GM19239 (cell line): ENCODE measurements at places on chromosomes 12 and 14.

- no peak for DNase-seq
These were observed 911 bp upstream of the SCNN1A start for GRCh38 chr12:6376079-6376869.

- no peak for DNase-seq
These were observed 37.8 kb downstream of the MARK3 start for GRCh38 chr14:103423050-103423461.

DNA sequence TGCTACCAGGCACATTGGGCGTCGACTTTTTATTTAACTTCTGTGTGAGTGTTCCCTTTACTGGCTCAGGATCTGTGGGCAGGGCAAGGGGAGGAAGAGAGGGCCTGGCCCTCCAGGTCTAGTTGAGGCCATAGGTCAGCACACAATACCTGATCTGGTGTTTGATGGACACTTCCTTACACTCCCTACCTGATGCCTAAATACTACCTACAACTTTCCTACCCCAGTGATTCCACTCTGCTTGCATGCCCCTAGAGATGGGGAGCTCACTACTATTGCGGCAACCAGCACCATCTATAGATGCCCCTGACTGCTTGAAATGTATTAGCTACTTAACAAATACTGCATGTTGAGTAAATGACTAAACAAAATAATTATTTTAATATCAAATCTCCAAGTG is 20.8 kb upstream of the BEGAIN start:
- no peak for DNase-seq

- no peak for DNase-seq
These were observed 448.4 kb downstream of the MDGA2 start for GRCh38 chr14:47226877-47227520.

- no peak for DNase-seq
These were observed 784.6 kb downstream of the LRFN5 start for GRCh38 chr14:42391146-42391834.

- no peak for DNase-seq
These were observed 29.0 kb upstream of the MAX start for GRCh38 chr14:65131301-65131701.

- no peak for DNase-seq
These were observed 52.7 kb downstream of the FAM222A start for GRCh38 chr12:109766251-109766778.

DNA sequence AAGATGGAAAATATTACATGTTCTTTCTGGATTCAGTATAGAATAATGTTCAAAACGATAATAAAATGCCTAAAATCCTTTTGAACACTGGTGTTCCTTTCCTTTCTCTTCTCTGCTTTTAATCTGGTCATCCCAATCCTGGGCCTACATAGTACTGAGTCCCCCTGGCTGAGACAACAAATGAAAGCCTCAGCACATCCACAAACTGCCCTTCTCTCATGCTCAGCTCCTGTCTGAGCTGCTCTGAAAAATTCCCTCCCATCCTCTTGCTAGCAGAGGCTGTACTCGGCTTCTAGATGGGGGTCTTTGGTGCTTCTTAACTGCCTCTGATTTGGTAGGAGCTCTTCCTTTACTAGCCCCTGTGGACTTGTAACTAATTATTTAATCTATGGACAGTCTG is 232.3 kb downstream of the MED13L start:
- no peak for DNase-seq

- no peak for DNase-seq
These were observed 73.8 kb downstream of the TRAFD1 start for GRCh38 chr12:112199136-112199535.

GRCh38 chr14:93903342-93904184 is 23.6 kb upstream of the FAM181A start:
- no peak for DNase-seq

- no peak for DNase-seq
These were observed 352.6 kb downstream of the VRK1 start for GRCh38 chr14:97149775-97150174.

DNA sequence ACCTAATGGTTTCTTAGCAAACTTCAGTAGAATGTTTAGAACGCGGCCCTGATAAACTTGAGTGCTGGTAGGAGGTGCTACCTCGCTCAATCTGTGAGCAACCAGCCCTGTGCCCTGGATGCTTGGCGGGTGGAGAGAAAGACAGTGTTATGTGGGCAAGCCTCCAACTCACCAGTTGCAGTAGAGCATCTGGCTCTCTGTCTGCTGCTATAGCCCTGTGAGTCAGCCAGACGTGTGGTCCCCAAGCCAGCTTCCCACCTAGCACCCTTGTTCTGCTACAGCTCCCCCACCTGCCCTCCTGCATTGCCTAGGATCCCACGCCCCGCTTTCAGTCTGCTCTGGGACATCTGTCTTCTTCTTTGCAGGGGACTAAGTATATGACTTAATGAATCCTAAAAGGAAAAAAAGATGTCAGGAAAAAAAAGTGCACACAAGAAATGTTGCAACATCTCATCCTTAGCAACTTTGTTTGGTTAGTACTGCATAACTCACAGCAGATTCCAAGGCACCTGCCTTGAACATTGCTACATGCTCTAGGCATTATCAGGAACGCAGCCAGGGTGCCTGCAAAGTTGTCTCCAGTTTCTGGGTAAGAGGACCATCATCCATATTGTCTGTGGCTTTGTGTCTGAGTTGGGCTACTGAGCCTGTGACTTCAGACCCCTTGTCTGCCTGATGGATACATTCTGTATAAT is 13.6 kb downstream of the SNRNP35 start:
- DNase-seq = no peak

DNA sequence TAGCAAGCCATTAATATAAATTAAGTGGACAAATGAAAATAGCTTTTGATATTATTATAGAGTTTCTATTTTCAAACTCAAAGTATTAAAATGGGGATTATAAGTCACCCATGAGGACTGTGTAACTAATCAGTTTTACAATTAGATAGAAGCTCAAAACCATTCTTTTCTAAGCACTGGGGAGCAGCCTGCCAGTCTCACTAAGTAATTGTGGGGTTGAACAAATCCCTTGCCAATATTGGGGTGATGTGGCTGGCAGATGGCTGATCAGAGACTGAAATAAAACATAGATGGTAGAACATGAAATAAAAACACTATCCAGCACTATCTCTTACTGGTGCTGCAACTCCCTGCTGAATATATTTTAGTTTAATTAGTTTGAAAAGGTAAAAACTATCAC is 353.2 kb downstream of the FLRT2 start:
- no peak for DNase-seq

GRCh38 chr12:82666830-82667229 is 19.9 kb upstream of the TMTC2 start:
- no peak for DNase-seq

DNA sequence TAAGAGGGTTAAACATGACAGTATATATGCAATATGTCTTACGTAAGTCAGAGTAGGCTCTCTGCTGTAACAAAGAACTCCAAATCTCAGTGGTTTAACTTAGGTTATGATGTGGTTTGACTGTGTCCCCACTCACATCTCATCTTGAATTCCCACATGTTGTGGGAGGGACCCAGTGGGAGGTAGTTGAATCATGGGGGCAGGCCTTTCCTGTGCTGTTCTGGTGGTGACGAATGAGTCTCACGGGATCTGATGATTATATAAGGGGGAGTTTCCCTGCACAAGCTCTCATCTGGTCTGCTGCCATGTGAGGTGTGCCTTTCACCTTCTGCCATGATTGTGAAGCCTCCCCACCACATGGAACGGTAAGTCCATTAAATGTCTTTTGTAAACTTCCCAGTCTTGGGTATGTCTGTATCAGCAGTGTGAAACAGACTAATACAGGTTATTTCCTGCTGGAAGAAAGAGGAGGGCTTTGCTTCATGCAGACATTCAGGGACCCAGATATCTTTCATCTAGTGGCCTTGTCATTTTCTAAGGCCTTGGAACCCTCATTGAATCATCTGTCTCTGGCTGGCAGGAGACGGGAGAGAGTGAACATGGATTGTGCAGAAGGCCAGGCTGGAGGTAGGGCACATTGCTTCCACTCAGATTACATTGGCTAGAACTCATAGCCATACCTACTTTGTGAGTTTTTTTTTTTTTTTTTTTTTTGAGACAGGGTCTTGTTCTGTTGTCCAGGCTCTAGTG is 96.1 kb downstream of the CRADD start:
- no peak for DNase-seq

GRCh38 chr12:46154221-46154985 is 114.4 kb downstream of the SLC38A1 start:
- DNase-seq = no peak

DNA sequence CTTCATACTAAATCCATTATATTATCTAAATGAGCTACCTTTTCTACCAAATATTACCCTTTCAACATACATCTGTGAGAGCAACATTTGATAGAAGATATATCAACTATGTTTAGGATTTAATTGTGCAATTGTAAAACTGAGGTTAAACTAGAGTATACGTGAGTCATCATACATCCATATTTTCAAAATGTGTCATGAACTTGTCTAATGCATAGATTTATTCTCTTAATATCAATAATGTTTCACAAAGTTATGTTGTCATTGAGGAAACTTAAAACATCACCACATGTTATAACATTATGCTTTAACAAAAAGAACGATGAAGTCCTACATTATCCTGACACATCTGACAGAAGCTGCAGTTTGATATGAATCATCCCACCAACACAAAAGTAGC is 645.5 kb upstream of the NOVA1 start:
- no peak for DNase-seq

DNA sequence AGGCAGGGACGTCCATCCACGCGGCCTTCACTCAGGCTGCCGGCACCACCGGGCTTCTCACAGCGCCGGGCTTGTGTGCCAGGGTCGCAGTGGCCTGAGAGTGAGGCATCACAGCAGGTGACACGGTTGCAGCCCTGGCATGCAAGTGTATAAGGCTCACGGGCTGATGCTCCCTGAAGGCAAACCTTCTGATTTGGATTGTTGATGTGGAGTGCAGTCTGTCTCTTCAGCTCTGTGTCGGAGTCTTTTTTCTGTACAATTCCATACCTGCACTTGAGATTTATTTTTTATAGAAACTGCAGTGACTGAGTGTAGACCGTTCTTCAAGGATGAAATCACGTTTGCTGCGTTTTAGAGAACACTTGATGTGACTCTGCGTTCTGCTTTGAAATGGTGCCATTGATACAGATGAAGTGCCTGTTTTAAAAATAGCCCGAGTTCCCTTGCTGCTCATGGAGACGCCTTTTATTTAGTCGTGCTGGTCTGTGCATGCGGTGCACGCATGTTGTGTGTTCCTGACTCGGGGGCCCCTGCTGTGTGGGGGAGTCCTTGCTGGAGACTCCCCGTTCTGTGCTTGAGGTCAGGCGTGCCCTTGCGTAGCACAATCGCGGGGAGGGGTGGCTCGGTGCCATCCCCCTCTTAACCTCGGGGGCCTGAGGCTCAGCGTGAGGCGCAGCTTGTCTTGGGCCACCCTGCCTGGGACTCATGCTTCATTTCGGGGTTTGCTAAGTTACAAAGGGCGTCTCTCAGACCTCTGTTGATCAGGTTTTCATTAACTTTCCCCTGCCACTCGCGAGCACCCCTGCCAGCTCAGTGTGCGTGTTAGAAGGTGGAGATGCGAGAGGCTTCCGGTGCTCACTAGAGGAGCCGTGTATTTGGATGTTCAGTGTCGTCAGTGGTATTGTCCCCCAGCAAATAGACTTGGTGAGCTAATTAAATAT is 21.6 kb upstream of the AMN start:
- DNase-seq = no peak

- no peak for DNase-seq
These were observed 52.4 kb downstream of the RFLNA start for GRCh38 chr12:124347335-124347734.

DNA sequence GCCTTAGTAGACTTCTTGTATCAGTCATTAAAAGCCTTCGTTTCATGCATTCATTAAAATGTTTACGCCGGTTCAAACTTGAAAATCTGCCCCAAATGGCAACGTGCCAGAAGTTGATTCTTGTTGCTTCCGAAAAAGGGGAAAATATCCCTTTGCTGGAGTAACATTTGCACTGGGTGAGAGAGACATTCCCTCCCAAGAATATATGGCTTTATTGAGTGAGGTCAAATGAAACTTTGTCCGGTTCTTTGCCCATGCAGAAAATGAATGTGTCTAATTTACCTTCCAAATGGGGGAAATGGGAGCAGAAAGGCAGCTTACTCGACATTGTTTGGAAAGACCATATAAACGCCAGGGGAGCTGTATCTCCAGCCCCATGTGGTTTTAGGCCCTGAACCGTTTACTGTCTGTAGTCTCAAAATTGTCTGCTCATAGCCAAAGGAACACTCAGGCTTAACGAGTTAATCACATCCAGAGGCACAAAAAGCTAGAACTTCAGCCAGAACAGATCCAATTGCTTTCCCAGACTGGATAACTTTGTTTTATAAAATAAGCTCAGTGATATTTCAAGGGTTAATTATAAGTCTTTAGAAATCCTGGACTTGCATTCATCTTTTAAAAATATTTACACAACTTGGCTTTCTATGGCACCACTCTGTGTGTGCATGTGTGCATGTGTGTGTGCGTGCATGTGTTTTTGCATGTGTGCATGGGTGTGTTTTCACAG is 2.9 kb upstream of the EMP1 start:
- no peak for DNase-seq

DNA sequence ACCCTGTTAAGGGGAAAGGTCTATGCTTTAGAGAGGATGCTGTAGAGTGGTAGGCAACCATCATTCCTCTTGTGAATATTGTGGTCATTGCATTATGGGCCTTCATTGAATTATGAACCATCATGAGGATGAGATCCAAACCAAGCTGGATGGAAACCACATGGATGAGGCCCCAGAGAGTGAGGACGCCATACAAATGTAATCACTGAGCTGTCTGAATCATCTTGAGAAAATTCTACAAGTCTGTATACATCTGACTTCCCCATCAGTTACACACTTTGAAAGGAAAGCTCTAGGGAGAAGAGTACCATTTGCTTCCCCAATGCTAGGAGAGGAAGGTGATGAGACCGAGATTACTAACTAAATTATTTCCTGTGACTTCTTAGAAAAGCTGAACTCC is 172.9 kb downstream of the CACNA1C start:
- no peak for DNase-seq

- no peak for DNase-seq
These were observed 293.6 kb upstream of the RGS6 start for GRCh38 chr14:71638523-71639196.

DNA sequence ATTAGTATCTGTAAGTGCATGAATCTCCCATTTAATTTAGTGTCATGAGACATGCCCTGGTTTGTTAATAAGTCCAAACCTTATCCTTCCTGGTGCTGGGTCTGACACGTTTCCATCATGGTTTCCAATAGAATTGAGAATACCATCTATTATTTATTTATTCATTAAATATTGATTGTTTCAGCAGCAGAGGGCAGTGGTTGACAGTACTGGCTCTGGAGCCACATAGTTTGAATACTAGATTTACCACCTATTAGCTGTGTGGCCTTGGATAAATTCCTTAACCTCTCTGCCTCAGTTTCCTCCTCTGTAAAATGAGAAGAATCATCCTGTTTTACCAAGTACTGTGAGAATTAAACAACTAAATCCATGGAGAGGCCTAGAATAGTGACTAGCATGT is 941 bp upstream of the STAB2 start:
- DNase-seq = no peak

DNA sequence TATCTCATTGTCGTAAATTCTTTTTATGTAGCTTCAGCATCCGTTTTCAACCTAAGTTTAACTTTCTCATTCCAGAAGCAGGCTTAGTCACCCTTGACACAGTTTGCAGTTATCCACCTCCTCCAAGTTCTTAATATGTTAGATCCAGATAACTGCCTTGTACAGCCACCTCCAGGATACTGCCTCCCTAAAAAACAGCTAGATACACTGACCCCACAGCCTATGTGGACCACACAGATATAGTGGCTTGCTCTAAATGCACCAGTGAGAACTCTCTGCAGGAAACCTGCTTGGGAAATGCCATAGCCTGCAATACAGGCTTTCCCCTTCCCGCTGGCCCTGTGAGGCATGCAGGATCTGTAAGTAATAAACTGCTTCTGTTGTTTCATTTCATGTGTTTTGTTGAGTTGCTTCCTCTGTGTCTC is 11.1 kb upstream of the RTL1 start:
- DNase-seq = no peak
